ENCODE measurements at places on chromosomes 2 and 18.

- DNase-seq, result no peak
Observed at GRCh38 chr2:108260773-108261172, 21.0 kb downstream of the SULT1C3 start.

DNA sequence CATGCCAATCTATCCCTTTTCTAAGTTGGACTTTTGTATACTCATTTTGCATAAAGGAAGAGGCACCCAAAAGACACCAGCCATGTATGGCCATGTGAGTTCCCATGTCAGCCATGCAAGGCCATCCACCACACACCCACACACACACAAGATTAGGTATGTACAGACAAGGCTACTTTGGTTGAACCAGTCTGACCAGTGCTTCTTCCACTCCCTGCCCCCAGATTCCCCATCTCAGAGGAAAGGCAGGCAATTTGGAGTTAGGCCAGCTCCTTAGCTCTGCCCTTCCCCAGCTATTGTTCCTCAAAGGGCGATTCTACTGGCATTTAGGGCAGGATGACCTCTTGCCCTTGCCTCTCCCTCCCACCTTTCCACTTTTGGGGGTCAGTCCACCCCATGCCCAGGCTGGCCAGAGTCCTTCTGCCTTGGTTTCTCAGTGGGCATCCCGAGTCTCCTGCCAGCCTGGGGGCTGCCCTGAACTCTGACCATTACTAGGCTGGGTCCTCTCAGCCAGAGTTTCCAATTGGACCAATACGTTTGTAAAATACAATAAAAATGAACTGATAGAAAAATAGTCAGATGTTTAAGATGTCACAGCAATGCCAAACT, 101.1 kb downstream of the ZBTB7C start:
- DNase-seq, result no peak

GRCh38 chr2:14557916-14558315, 74.6 kb upstream of the LRATD1 start:
- DNase-seq, result no peak

- DNase-seq, result no peak
Observed at GRCh38 chr2:3517948-3518495, 1.3 kb downstream of the ADI1 start.

DNA sequence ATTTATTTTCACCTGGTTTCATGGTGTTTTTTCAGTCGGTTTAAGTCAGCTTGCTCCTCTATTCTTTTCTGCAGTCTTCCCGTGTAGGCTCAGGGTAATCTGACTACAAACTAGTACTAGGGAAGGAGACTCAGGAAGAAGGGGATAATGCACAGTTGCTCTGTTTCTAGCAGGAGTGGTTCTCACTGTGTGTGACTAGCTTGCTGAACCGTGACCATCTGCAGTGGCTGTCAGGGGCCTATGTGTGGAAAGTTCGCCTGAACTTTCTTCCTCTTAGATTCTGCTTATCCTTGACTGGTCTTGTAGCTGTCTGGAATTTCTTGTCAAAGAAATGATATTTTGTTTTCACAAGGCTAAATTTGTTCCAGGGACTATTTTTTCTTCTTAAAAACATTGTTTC, 46.3 kb upstream of the AQP4 start:
- DNase-seq, result no peak

- no peak for DNase-seq
Observed at GRCh38 chr2:110869472-110870446, 137.4 kb downstream of the ACOXL start.

DNA sequence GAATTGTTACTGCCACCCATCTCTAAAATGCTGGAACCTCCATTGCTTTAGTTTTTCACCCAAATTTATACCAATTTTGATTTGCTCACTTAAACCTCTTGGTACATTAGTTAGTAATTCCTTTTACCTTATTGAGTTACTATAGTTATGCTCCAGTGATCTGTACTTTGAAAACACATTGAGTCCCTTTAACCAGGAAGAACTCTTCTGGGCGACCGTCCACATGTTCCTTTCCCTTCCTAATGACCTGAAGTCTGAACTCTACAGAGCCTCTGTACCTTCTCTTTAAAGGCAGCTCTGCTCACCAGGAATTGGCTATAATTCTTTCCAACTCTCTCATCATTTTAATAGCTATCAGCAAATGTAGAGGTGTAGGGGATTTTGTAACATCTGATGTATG, 290.0 kb downstream of the NEDD4L start:
- no peak for DNase-seq

GRCh38 chr2:235925250-235925919, 242.8 kb downstream of the GBX2 start:
- DNase-seq, result no peak

DNA sequence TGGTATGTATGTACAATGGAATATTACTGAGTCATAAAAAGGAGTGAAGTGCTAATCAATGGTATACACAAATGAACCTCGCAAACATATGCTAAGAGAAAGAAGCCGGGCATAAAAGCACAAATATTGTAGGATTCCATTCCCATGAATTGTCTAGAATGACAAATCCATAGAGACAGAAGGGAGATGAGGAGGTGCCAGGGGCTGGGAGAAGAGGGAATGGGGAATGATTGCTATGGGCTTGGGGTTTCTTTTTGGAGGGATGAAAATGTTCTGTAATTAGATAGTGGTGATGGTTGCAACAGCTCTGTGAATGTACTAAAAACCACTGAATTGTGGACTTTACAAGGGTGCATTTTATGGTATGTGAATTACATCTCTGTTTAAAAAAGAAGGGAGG, 73.5 kb downstream of the GLI2 start:
- DNase-seq, result no peak

DNA sequence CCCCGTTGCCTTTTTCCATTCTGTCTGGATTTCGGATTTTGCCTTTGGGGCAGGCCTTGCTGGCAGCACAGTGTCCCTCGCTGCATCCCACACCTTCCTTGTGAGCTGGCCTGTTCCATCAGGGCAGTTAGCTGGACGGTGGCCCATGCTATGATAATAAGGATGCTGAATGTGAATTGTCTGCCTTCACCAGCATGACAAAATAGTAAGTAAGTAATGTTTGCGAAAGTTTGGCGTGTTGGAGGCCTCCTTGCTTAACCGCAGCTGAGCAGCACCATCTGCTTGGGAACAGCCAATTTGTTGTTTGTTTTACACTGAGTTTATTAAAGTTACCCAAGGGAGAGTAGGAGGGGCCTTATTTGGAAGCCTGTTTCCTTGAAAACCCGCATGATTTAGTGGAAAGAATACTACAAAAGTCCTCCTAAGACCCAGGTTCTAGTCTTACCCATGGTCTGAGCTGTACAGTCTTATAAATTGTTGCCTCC, 469.7 kb upstream of the FANCL start:
- no peak for DNase-seq

DNA sequence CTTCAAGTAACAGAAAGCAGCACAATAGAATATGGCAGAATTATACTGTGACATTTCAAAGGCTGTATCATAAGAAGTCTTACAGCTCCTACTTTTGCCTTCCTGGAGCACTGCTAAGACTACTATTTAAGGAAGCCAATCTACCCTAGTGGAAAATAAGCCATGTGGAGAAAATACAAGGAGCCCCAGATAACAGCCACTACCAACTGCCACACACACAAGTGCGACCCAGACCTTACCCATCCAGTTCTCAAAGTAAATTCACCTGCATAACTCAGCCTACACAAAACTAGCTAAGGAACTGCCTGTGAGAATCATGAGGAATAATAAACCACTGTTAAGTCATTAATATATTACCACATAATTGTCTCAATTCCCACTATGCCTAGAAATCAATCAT, 66.4 kb downstream of the USP34 start:
- no peak for DNase-seq

- no peak for DNase-seq
Observed at GRCh38 chr2:120765678-120766469, 30.2 kb downstream of the GLI2 start.

- DNase-seq, result no peak
Observed at GRCh38 chr2:240233885-240234502, 93.5 kb upstream of the OTOS start.

DNA sequence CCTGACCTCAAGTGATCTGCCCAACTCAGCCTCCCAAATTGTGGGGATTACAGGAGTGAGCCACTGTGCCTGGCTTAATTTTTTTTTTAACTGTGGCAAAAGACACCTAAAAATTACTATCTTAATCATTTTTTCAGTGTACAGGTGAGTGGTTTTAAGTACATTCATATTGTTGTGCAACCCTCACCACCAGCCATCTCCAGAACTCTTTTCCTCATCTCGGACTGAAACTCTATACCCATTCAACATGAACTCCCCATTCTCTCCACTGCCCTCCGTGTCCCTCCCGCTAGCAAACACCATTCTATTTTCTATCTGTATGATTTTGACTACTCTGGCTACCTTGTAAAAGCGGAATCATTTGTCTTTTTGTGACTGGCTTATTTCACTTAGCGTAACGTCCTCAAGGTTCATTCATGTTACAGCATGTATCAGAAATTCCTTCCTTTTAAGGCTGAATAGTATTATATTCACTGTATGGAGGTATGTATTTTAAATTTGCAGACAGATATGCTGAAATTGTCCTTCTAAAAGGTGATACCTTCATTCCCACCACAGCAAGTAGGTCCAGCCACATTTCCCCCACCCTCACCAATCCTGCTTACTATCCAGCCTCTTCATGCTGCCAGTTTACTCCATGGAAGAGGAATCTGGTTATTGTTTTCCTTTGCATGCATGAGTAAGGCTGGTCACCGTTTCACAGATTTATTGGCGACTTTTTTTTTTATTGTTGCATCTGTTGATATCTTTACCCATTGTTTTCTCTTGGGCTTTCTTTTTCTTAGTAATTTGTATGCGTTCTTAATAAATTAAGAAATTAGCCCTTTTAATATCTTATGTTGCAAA, 40.6 kb upstream of the ANXA4 start:
- DNase-seq, result no peak

GRCh38 chr2:222703886-222704285, 32.4 kb downstream of the MOGAT1 start:
- no peak for DNase-seq

DNA sequence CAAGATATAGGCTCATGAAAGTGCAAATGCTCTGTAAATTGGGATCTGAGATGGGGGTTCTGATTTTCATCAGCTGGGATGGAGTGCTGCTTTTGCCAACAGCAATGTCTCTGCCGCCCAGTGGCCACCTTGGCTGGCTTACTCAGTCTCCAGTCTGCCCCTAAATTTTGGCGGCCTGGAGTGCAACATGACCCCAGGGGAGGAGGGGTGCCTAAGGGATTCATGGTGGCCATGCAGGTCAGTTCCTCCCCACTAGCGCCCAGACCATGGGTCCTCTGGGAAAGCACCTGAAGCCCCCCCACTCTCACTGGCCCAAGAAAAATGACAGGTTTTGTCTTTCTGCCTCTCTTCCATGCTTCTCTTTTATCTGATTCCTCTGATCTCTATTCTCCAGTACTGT, 45.0 kb downstream of the SLC4A3 start:
- DNase-seq, result no peak

DNA sequence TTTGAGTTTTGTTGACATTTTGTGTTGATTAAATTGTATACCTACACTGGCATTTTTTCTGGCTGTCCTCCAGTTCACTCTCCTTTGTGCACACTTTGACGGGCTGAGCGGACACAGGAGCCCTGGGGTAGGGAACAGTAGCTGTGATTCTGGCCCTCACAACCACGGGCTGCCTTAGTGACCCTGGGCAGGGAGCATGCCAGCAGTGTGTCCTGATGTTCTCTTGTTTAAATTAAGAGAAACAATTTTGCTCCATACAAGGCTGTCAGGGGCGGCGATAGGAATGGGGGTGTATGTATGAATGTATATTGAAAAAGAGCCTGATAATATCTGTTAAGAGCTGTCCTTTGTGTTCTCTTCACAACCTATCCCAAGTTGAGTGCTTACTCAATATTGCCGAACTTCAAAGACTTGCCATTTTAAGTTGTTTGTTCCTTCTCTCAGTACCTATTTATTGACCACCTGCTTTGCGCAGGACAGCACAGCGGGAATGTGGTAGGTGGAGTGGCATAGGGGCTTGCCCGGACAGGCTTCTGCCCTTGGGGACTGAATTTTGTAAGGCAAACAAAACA, 103.7 kb upstream of the EML6 start:
- no peak for DNase-seq

- no peak for DNase-seq
Observed at GRCh38 chr2:18803141-18803939, 214.0 kb upstream of the NT5C1B start.

DNA sequence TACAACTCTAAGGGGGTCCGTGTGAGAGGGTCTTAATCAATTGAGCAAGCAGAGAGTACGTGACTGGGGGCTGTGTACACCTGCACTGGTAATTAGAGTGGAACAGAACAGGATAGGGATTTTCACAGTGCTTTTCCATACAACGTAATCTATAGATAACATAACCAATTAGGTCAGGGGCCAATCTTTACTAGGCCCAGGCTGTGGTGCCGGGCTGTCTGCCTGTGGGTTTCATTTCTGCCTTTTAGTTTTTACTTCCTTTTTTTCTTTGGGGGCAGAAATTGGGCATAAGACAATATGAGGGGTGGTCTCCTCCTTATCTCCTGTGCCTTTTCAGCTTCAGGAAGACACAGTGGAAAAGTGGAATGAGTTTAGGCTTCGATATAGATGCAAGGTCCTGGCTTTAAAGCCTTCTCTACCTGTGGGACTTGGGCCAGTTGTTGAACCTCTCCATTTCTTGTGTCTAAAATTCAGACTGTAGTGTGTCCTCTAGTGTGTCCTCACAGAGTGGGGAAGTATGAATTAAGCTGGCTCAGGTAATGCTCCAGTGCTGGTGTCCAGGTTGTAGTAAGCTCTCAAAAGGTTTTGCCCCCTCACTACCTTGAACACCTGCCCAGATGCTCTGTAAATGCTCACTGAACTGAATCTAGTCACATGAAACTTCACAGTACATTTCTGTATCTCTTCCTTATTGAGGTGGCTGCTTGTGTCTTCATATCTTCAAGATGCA, 422.8 kb downstream of the SETBP1 start:
- DNase-seq, result no peak

DNA sequence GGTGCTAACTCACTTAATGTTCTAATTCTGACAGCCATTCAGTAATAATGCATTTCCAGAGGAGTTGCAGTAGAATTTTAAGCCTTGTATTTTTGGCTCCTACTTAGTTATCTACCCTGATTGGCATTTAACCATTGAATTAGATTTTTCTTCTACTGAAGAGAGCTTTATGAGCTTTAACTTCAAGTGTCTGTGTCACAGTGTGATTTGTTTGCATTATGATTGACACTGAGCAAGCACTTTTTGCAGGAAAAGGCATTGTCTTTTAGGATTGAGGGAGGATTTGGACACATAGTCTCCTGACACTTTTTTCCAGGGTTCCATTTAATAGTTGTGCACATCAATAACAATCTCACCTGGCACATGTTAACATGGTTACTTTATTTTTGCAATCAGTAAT, 26.7 kb downstream of the LYPD6 start:
- no peak for DNase-seq

- no peak for DNase-seq
Observed at GRCh38 chr2:119782308-119783027, 22.7 kb downstream of the PTPN4 start.

All from hematopoietic multipotent progenitor cell treated with erythropoietin and hydrocortisone succinate and interleukin-3 and kit ligand, for 15 days (in vitro differentiated cells).